T47D (cell line): ENCODE measurements at places on chromosomes 1 and 21.

GRCh38 chr1:72013161-72013560, 269.2 kb downstream of the NEGR1 start:
- no peak for DNase-seq

- no peak for DNase-seq
Observed at GRCh38 chr1:1338278-1338677, 7.2 kb downstream of the TAS1R3 start.

DNA sequence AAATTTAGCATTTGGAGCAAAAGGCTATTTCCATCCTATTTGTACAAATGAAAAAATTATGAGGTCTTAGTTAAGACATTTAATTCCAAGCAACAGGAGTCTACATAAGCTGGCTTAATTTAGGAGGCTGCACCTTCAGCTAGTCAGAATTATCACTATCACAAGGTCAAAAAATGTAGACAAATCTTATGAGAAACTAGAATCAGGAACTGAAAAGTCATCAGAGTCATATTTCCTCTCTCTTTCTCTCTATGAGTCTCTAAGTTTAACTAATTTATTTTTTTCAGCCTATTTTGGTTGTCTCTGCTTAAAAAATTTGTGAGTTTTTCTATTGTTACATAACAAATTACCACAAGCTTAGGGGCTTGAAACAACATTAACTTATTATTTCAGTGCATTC, 807.1 kb upstream of the PRMT6 start:
- no peak for DNase-seq

DNA sequence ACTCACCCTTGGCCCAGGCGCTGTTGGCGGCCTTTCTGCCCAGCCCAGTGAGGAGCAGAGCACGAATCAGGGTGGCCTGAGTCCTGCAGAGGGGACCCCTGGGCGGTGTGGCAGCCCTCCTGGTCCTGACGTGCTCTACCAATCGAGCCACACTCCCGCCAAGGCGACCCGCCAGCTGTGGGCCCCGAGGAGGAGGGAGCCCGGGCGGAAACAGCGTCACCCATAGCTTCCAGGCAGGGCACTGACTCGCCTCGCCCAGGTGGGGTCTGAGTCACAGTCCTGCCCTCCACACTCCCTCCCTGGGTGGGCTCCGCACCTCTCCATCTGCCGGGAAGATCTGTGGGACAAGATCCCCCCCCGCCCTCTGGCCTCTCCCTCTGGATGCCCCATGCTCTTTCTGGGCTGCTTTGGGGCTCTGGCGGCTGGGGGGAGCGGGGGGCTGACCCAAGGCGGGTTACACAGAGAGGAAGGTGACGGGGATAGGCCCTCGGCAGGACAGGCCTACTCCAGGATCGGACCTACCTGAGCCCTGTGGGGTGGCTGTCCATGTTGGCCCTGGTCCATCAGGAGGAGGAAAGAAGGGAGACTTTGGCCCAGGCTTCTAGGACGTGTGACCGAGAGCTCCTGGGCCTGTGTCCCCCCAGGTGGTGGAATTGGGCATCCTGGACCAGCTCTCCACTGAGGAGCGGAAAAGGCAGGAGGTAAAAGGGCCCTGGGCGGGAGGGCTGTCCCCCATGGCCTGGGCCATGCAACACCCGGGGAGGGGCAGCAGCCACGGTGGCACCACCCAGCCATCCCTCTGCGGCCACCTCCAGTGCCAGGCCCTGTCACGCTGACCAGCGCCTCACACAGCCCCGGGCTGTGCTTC, 14.0 kb downstream of the ARHGEF16 start:
- DNase-seq = no peak

DNA sequence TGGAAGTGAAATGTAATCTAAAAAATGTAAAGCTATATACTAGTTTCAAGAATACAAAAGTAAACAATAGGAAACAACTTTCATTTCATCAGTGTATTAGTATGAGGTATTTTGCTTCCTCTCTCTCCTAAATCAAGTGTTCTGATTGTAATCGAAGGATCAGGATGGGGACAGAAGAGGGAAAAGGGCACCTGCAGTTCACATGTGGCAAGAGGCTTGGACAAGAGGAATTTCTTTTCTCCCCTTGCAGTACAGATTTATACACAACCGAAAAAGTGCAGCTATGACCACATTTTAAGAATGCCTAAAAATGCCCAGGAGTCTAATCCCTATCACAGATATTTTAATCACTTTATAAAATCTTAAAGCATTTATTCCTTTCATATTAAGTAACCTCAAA, 63.7 kb downstream of the NRIP1 start:
- no peak for DNase-seq

GRCh38 chr1:231605149-231606100, 21.2 kb upstream of the DISC1 start:
- DNase-seq = no peak

DNA sequence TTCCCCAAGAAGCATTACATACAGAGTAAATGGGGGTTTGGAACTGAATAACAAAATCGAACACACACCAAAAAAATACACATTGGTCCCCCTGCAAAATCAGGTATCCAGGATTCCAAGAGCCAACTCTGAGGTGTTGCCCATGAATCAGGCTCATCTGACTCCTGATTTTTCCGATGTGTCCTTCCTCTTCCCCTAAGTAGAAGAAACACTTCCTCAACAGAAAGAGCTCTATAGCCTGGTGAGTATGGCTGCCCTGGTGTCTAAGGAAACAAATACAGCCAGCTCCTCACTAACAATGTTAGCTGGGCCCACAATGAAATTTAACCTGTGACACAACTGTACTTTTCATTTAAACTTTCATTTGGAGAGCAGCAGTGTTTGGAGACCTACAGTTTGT, 33.6 kb downstream of the ERI3 start:
- no peak for DNase-seq
